ENCODE measurements at places on chromosomes 7 and 10. TPM values are rescaled to one million over a fixed set of nuclear protein-coding genes. Genes with fewer than 3 reads are reported as not detected.

The KIF20B gene
- 11.5 TPM for total RNA-seq

The MALRD1 gene
- total RNA-seq, result not detected

The AOAH gene
- total RNA-seq, result not detected

The MUC3A gene
- 22.3 TPM for total RNA-seq

The TMEM229A gene
- total RNA-seq, result not detected

The CUBN gene
- 0.06 TPM for total RNA-seq

The TNKS2 gene
- total RNA-seq, result 21.4 TPM

The DKK1 gene
- 408 TPM for total RNA-seq

The IFIT1B gene
- total RNA-seq, result not detected

The GRID2IP gene
- total RNA-seq, result not detected

The SUGCT gene
- total RNA-seq, result 0.94 TPM

The JAKMIP3 gene
- 1.1 TPM for total RNA-seq

The SEMA3C gene
- total RNA-seq, result 78.3 TPM

The KCNIP2 gene
- total RNA-seq, result 0.47 TPM

The ABCB1 gene
- 0.08 TPM for total RNA-seq

The SYCE1 gene
- total RNA-seq, result not detected

The KLLN gene
- 0.48 TPM for total RNA-seq

The AKR1C8 gene
- not detected for total RNA-seq

Measured in A549 treated with AZD2906 at 1 μM for 4 hours (cell line).